ENCODE measurements at places on chromosomes 12 and 14. TPM values are rescaled to one million over a fixed set of nuclear protein-coding genes. Genes with fewer than 3 reads are reported as not detected.

SGPP1 gene
- total RNA-seq = 18.9 TPM

GDF11 gene
- total RNA-seq = 8.5 TPM

NDRG2 gene
- total RNA-seq = 16.0 TPM

DIO3 gene
- not detected for total RNA-seq

LMNTD1 gene
- total RNA-seq = not detected

RNASE3 gene
- total RNA-seq = not detected

CABP1 gene
- 0.14 TPM for total RNA-seq

FGF6 gene
- total RNA-seq = not detected
